ENCODE measurements at places on chromosomes 13 and 19.

GRCh38 chr13:66214467-66214866 lies 1015.7 kb downstream of the PCDH9 start:
- no peak for DNase-seq

- no peak for DNase-seq
Measured at GRCh38 chr19:56608274-56608964, 13.3 kb downstream of the ZNF71 start.

DNA sequence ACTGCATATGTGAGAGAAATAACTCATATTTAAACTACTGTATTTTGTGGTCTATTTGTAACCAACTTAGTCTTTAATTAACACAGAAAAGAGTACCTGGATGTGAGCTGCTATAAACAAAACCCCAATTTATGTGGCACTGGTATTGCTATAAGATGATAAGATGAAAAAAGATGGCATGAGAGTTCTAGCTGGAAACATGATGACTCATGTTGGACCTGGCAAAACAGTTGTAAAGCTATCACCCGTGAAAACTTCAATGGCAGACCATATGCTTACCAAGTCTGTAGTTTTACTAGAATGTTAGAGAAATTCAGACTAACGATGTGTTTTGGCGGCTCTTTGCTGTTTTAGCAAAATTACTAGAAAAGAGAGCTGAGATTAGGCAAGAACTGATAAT lies 69.6 kb upstream of the PCDH9 start:
- DNase-seq: no peak

DNA sequence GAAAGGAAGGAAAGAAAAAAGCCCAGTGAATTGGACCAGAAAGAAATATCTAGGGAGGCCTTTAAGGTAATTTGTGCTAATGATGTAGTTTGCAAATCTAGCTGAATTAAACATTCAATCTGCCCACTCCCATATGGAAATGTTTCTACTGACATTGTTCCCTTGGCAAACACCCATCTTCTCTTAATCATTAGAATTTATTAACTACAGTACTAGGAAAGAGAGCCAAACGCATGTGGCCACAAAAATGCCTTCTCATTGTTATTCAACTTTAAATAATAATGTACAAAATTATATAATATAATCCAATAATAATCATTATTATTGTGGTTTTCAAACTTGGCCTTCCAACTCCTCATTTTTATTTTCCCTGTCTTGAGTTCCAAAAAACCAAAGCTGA lies 234.7 kb downstream of the NHLRC3 start:
- no peak for DNase-seq

DNA sequence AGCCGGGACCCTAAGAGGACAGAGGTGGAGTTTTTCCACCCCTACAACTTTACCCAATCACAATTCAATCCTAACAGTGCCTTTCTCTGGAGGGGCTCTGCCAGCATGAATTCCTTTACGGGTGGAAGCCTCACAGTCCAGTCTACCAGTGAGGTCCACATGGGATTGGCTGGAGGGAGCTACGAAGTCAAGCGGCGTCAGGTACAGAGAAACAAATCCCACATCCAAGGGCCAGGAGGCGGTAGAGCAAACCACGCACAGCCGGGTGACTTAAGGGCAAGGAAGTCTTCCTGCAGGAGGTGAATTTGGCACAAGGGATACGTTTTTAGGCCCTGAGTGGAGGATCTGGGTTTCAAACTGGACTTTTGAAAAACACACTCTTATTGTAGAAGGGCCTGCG lies 199.6 kb downstream of the UQCRFS1 start:
- DNase-seq: no peak

DNA sequence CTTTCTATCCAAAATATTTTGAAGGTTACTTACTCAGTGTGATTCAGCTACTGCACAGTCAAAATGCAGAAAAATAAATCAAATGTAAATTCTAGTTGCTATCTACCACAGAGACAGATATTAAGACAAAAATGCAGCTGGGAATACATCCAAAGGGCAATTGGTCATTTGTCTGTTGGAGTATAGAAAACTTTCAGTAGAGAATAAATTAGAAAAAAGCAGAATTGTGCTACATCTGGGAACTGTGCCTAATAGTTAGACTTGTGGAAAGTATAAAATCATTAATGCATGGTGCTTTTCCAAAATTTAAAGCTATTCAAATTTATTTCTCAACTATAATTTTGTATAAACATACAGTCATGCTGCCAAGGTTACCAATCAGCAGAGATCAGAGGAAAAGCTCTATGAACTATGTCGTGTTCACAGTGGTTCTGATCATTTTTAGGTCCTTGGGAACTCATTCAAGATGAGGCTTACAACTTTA lies 1635.8 kb downstream of the PCDH9 start:
- DNase-seq: no peak

DNA sequence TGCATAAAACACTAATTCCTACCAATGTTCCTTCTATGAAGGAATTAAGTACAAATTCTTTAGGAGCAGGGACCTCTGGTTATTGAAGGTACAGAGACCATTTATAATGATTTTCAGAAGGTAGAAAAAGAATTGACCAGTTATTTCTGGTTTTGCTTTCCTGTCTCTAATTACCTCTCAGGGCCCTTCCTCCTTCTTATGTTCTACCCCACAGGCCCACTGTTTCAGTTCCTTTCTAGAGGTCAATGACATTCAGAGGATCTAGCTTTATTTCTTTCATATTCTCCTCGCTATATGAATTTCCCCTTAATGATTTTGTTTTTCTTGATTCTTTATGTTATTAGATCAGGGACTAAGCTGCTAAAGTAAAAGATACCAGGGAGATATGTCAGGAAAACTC lies 345.0 kb upstream of the SPRY2 start:
- DNase-seq: no peak

DNA sequence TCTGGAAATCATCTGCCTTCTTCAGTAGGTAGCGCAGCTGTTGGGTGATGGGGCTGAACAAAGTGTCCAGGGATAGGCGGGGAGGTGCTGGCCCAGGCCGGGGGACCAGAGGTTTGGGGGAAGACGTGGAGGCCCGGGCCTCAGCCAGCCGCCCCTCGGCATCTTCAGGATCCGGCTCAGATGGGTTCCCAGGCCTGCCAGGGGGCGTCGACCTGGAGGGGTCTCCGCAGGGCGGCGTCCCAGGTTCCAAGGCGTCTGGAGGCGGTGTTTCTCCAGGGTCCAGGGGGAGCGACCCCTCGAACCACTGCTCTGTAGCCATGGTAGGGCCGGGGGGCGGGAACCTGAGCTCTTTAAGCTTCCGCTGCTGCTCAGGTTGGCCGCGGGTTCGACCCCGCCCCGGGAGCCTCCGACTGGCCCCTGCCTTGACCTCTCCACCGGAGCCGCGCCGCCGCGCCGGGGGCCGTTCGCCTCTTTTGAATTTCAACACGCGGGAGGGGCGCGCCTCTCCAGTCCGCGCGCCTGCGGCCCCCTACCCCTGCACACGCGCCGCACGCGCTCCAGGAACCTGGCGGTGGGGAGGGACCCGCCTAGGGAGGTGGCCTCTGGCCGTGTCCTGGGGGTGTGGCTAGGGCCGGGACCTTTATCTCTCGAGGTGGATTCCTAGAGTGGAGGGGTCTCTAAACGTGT lies at the start of gene C19orf67:
Gene C19orf67 (minus strand): TSS at position 475 of the 687 bp plus-strand sequence. CDS start 156 bp downstream, at position 319.
- DNase-seq: no peak

GRCh38 chr19:58154287-58154678 lies 3.7 kb upstream of the ZNF329 start:
- no peak for DNase-seq

DNA sequence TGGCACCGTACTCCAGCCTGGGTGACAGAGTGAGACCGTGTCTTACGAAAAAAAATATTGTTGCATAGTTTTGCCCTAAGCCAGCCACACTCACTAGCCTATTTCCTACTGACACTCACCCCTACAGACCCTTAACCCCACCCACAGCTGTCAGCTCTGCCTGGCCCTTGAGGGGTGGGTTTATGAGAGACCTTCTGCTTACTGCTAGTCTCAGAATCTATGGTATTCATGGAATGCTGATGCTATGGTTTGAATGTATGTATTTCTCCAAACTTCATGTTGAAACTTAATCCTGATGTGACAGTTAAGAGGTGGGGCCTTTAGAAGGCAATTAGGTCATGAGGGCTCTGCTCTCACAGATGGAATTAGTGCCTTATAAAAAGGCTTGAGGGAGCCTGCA lies 79.2 kb upstream of the LRCH1 start:
- no peak for DNase-seq

GRCh38 chr13:96525715-96526114 lies 435.8 kb downstream of the HS6ST3 start:
- no peak for DNase-seq

GRCh38 chr19:2716275-2716650 lies 4.9 kb downstream of the DIRAS1 start:
- no peak for DNase-seq

GRCh38 chr19:3440082-3440481 lies 40.2 kb downstream of the SMIM24 start:
- DNase-seq: peak; percentile 28

- no peak for DNase-seq
Measured at GRCh38 chr19:45187421-45188100, 9.0 kb downstream of the BLOC1S3 start.

DNA sequence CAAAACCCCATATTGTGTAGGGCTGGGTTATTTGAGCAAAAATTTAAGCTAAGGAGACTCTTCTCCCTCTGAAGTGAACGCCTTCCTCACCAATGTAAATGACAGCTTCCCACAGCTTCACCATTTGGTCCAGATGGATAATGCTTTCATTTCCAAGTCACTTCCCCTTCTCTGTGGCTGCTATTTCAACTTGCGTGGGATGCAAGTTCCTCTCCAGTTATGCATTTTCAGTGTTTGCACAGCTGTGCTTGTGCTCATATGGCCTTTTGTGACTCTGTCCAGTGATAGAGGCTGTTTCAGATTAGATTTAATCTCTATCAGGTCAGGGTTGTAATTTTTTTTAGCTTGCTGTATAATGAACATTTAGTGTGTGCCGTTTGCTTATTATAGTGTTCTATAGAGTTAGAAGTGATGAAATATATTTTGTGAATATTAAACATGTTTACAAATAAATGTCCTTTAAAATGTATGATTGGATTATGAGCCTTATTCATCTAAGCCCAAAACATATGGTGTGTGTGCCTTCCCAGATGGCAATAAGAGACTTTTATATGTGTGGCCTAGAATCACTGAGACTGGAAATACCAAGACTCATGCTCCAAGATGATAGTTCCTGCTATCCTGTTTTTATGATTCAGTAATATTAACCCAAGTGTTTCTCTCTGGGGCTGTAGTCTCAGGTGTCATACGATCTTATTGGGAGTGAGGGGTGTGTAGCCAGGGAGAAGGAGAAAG lies 86.6 kb downstream of the TNFRSF19 start:
- no peak for DNase-seq

DNA sequence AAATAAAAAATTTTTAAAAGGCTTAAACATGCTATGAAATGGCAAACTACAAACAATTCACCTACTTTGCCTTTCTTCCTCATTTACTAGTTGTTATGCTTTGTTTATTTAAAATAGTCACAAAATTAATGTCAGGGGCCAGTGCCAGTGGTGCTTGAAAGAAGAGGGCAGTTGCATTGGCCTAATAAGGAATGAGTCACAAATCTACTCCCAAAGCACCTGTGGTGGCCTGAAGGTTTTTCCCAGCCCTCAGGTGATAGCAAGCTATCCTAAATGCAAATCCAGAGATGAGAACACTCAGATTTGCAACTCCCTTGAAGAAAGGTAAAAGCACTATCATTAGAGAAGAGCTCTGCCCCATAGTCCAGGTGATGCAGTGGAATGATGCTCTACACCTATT lies 103.6 kb downstream of the MBNL2 start:
- DNase-seq: no peak

Measured in stimulated activated CD4-positive, alpha-beta T cell treated with anti-CD3 and anti-CD28 coated beads, TNF-alpha, amount 100 ng/mL, for 1 hour (primary cell).